Type B pancreatic cell (in vitro differentiated cells): ENCODE measurements at places on chromosomes 4 and X. TPM values are rescaled to one million over a fixed set of nuclear protein-coding genes. Genes with fewer than 3 reads are reported as not detected.

DNA sequence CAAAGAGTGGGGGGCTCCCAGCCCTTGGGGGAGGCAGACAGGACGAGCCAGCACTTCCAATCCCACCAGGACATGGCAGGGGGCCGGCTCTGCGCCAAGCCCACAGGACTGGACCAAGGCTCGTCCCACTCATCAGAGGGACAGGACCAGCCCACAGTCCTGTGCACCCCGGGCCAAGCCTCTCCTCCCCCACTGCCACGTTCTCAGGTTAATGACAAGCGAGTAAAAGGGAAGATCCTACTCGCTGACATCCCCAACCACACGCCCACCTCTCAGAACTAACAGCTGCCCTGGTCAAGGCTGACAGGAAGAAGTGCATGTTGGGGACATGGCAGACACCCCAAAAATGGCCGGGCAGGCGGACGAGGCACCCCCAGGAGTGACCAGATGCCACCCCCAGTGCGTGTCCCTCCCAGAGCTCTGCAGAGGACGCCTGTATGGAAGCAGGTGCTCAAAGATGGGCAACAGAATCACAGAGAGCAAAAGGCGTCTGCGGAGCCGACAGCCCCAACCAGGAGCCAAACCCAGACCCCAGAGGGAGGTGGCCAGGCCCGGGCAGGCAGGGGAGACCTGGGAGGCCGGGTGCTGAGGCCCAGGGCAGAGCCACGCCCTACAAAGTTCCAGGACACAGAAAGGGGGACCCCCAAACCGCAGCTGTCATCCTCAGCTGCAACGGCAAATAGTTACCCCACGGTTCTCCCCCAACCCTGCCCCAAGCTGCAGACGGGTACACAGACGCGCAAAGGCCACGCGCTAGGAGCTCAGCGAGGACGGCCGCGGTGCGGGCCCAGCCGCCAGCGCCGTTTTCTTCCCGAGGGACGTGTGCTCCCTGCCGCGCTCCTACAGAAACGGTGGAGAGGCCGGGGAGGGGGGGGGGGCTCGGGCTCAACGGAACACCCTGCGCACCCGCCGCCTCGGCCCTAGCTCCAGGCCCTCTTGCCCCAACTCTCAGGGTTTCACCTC lies 1.7 kb downstream of the CTBP1 start:
- H3K36me3 ChIP-seq, result peaks cover 17% of the 10 kb centered on the region
- H3K4me3 ChIP-seq, result peak overlapping the region; percentile 89
- H3K4me1 ChIP-seq, result peaks cover 26% of the 10 kb centered on the region
- peak; percentile 66 for DNase-seq
- H3K27ac ChIP-seq, result peak overlapping the region; percentile 92
- no peaks in the 10 kb centered on the region for H3K27me3 ChIP-seq

GRCh38 chr4:151012820-151013219 lies 2.3 kb downstream of the LRBA start:
- H3K27ac ChIP-seq, result peak overlapping the region; percentile 7
- peak overlapping the region; percentile 100 for H3K4me3 ChIP-seq
- no peak for DNase-seq
- H3K27me3 ChIP-seq, result no peaks in the 10 kb centered on the region
- H3K4me1 ChIP-seq, result peaks cover 22% of the 10 kb centered on the region

GRCh38 chr4:155984106-155984797 lies 30.6 kb upstream of the CTSO start:
- H3K36me3 ChIP-seq, result no peaks in the 10 kb centered on the region
- H3K4me3 ChIP-seq, result no peak overlapping the region
- no peaks in the 10 kb centered on the region for H3K27me3 ChIP-seq
- no peak overlapping the region for H3K27ac ChIP-seq
- no peaks in the 10 kb centered on the region for H3K4me1 ChIP-seq

Gene S100G
- 5.5 and 30.8 TPM in 2 replicates for total RNA-seq

GRCh38 chr4:6470502-6471306 lies 1.7 kb downstream of the PPP2R2C start:
- no peak overlapping the region for H3K27ac ChIP-seq
- H3K4me1 ChIP-seq, result no peaks in the 10 kb centered on the region
- H3K36me3 ChIP-seq, result no peaks in the 10 kb centered on the region
- H3K27me3 ChIP-seq, result peaks cover 82% of the 10 kb centered on the region
- peak overlapping the region; percentile 81 for H3K4me3 ChIP-seq

DNA sequence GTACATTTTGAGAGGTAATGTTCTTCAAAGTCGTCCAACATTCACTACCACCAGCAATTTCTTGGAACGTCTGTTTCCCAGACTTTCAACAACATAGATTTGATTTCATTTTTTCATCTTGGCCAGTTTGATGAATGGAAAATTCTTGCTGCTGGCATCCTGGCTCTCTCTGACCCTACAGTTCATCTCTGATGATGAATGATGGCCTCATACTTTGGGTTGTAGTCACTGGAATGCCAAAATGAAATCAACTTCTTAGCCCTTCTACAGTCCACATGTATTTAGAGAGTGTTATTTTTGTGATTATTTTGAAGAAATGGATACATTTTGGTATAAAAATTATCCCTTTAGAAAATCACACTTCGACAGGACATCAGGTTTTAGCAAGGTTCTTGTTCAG lies 8.8 kb downstream of the CHST7 start:
- peaks cover 14% of the 10 kb centered on the region for H3K4me1 ChIP-seq
- peaks cover 1% of the 10 kb centered on the region for H3K27me3 ChIP-seq
- no peak overlapping the region for H3K4me3 ChIP-seq
- DNase-seq, result no peak
- H3K36me3 ChIP-seq, result no peaks in the 10 kb centered on the region

DNA sequence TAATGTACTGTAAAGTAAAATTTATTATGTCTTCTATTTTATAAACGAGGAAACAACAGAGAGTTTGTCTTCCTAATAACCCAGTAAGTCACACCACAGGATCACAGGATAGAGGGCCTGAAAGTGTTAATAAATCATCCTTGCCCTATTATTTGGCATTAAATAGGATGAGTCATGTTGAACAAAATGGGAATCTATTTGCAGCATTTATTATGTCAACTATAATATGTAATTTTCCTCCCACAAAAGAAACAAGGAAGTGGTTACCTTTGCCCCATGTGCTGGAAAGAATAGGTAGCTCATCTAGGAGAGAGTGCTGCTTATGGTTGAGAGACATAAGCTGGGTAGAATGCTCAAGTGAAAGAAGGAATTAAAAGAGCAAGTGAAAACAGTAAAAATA lies 237.6 kb upstream of the NDST3 start:
- H3K4me3 ChIP-seq, result peak overlapping the region; percentile 9
- no peaks in the 10 kb centered on the region for H3K36me3 ChIP-seq
- no peaks in the 10 kb centered on the region for H3K27me3 ChIP-seq

DNA sequence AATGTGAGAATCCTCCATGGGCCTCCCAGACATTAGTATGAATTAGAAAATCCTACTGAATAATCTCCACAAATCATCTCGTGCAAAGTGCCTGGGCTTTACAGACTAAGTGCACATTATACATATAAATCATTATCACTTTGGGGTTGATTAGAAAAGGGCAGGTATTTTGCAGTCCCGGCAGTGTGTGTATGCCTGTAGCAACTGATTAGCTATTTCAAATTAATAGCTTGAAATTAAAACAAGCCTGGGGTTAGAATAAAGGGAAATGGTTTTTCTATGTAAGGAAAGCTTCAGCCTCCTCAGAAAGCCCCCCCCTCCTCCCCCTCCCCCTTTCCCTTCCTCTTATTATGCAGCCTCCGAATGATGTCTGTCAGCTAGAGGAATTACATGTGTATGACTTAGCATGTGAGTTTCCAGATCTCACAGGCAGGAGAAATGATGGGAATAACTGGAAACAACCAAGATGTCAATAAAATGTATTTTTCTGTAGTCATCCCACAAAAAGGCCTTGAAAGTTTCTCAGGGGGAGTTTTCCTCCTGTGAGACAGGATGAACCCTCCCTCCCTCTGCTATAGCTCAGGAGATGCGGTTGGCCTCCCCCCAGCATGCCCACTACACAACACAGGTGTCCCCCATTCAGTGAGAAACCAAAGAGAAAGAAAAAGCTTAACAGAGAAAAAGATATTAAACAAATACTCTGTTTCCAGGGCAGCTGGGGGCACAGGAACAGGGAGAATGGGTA lies 41.2 kb upstream of the RASGEF1B start:
- H3K4me1 ChIP-seq, result peaks cover 19% of the 10 kb centered on the region
- no peak overlapping the region for H3K4me3 ChIP-seq
- DNase-seq, result no peak
- no peaks in the 10 kb centered on the region for H3K27me3 ChIP-seq
- H3K36me3 ChIP-seq, result no peaks in the 10 kb centered on the region

DNA sequence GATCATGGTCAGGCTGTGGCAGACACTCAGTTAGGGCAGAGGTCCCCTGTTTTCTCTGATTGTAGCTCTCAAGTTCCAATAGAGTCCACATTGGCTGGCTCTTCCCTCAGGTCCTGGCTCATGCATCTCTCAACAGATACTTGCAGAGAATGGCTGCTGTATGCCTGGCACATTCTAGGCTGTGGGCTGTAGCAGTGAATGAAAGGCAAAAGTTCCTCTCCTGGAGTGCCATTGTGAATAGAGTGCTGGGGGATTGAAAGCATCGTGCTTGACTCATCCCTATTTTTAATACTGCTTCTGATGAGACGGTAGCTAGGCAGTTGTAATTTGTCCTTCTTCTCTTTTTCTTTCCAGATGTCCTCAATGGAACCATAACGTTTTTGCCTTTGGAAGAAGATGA lies 5.5 kb downstream of the TRMT44 start:
- peaks cover 29% of the 10 kb centered on the region for H3K4me1 ChIP-seq
- DNase-seq, result no peak
- H3K27me3 ChIP-seq, result no peaks in the 10 kb centered on the region
- no peak overlapping the region for H3K27ac ChIP-seq
- H3K4me3 ChIP-seq, result no peak overlapping the region
- no peaks in the 10 kb centered on the region for H3K36me3 ChIP-seq

Gene NRK
- 19.7 and 136 TPM in 2 replicates for total RNA-seq

Gene CFAP97
- total RNA-seq, result 13.8 and 21.6 TPM in 2 replicates

DNA sequence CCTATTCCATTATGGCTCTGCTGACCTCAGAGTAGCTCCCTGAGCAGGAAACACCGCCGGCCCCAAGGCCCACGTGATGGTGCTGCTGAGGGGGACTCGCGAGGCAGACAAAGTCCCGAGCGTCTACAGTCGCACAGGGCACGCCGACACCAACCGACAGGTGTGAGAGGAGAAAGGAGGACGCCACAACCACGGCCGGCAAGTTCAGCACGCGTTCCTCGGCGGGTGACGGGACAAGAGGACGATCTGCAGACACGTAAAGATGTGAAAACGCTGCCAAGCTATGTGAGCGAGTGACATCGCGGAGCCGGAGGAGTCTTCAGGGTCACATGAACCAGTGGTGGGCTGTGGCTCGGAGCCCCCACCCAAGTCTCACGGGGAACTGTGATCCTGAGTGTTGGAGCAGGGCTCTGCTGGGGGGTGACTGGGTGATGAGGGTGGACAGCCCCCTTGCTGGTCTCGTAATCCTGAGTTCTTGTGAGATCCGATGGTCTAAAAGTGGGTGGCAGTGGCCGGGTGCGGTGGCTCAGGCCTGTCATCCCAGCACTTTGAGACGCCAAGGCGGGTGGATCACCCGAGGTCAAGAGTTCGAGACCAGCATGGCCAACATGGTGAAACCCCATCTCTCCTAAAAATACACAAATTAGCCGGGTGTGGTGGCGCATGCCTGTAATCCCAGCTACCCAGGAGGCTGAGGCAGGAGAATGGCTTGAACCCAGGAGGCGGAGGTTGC lies 34.0 kb downstream of the PPP2R3B start:
- no peak for DNase-seq
- no peaks in the 10 kb centered on the region for H3K27me3 ChIP-seq
- peaks cover 22% of the 10 kb centered on the region for H3K36me3 ChIP-seq
- H3K27ac ChIP-seq, result no peak overlapping the region
- H3K4me3 ChIP-seq, result no peak overlapping the region

- H3K36me3 ChIP-seq, result peaks cover 11% of the 10 kb centered on the region
- no peak for DNase-seq
- peaks cover 20% of the 10 kb centered on the region for H3K4me1 ChIP-seq
- no peak overlapping the region for H3K27ac ChIP-seq
- H3K27me3 ChIP-seq, result peaks cover 5% of the 10 kb centered on the region
- no peak overlapping the region for H3K4me3 ChIP-seq
These were observed 55.3 kb downstream of the SOD3 start for GRCh38 chr4:24850674-24851073.

DNA sequence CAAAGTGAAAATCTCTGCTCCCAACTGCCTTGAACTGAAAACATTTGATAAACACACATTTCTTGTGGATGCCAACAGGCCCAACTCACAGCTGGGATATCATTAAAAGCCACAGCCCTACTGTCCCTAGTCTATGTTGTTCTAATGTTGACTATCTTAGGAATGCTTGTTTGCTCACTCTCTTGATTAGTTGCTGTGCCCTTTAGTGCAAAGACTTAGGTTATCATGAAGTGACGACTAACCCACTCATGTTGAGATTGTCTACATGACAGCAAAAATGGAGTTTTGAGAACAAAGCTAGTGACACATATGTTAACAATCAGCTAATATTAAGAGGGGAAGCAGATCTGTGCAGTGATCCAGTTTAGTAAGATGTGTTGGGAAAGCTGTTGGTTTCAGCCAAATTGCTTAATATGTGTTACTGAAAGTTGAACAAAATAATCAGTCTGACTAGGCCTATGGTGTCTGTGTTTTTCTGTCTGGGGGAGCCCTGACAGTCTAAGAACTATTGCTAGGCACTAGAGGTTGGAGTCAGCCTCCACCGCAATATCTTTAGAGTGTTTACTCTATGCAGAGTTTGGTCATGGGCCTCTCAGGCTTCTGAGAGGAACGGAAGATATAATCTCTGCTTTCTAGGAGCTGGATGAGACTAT lies 125.5 kb downstream of the ATG4A start:
- peaks cover 20% of the 10 kb centered on the region for H3K4me1 ChIP-seq
- H3K27ac ChIP-seq, result no peak overlapping the region
- no peaks in the 10 kb centered on the region for H3K27me3 ChIP-seq
- H3K36me3 ChIP-seq, result peaks cover 8% of the 10 kb centered on the region

DNA sequence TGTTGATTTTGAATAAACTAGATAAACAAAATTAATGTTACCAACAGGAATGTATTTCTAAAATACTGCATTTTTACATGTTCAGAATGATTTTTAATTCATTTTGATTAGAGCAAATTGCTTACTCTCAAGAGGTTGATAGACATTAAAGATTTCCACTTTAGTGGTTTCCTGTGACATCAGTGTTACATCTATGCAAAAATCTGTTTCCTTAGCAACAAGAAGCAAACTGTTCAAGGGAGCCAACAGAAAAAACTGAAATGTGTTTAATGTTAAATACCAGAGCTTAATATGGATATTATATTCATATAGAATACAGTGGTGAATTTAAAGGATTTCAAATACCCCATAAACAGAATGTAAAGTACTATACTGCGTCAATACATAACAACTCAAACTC lies 277.8 kb downstream of the GABRG1 start:
- H3K4me3 ChIP-seq, result no peak overlapping the region
- H3K4me1 ChIP-seq, result no peaks in the 10 kb centered on the region
- no peaks in the 10 kb centered on the region for H3K36me3 ChIP-seq
- H3K27me3 ChIP-seq, result no peaks in the 10 kb centered on the region
- no peak overlapping the region for H3K27ac ChIP-seq
- DNase-seq, result no peak

- H3K36me3 ChIP-seq, result no peaks in the 10 kb centered on the region
- peak overlapping the region; percentile 3 for H3K27ac ChIP-seq
- DNase-seq, result no peak
- peaks cover 5% of the 10 kb centered on the region for H3K27me3 ChIP-seq
- peaks cover 14% of the 10 kb centered on the region for H3K4me1 ChIP-seq
- H3K4me3 ChIP-seq, result no peak overlapping the region
These were observed 2.7 kb upstream of the BMX start for GRCh38 chrX:15497865-15498264.

GRCh38 chr4:24570574-24571236 lies 13.6 kb downstream of the DHX15 start:
- no peak overlapping the region for H3K27ac ChIP-seq
- no peak for DNase-seq
- H3K4me1 ChIP-seq, result peaks cover 24% of the 10 kb centered on the region
- H3K27me3 ChIP-seq, result no peaks in the 10 kb centered on the region
- no peak overlapping the region for H3K4me3 ChIP-seq
- peaks cover 68% of the 10 kb centered on the region for H3K36me3 ChIP-seq
